K562 (cell line): ENCODE measurements at places on chromosomes 5 and 9.
A peak's percentile ranks its signal among the peaks of the same experiment; 100 is the strongest.

DNA sequence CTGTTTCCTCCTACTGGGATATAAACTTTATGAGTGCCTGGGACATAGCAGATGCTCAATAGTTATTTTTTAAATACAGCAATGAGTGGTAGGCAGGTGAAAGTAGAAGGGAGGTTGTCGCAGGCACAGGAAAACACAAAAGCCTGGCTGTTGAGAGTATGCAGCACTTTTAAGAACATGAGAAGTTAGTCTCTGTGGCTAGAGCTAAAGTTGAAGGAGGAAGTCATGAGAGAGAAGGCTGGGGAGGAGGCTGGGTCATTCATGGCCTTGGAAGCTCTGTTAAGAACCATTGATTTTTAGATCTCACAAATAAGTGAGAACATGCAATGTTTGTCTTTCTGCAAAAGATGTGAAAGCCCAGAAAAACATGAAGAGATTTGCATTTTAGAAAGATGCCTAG lies 126.7 kb downstream of the PRKACG start:
- DNase-seq, result no peak

- no peak for DNase-seq
Measured at GRCh38 chr5:129204525-129204924, 110.0 kb downstream of the ISOC1 start.

DNA sequence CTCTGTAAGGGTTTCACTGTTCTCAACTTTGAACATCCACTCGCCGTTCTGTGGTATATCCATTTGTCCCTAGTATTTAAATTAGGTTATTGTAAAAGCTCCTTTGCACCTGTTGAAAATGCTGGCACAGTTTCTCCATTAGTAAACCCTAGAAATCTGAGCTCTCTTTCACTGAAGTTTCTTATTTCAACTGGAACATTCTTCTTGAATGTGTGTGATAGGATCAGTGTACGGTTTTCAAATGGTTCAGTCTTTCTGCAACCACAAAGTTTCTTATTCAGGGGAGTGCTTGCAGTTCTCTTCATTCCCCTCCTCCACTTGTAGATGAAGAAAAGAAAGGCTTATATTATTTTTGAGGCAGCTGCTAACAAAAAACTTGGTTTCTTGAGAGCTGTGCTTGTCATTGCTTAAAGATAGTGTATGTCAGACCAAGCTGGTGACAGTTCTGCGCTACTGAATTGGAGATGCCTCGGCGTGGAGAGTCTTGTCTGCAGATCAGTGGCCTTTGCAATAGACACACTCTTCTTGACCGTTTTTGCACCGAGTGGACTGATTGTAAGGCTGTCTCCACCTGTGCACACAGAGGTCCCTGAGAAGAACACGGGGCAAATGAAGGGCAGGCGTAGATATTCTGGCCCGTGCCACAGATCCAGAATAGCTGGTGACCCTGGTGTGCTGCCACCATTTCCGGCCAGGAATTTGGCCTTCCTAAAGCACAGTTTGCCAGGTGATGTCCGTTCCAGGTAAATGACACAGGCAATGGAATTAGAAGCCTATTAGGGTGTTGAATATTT lies 102.2 kb downstream of the TRIO start:
- no peak for DNase-seq

GRCh38 chr9:79632060-79632459 lies 60.3 kb downstream of the TLE4 start:
- no peak for DNase-seq

DNA sequence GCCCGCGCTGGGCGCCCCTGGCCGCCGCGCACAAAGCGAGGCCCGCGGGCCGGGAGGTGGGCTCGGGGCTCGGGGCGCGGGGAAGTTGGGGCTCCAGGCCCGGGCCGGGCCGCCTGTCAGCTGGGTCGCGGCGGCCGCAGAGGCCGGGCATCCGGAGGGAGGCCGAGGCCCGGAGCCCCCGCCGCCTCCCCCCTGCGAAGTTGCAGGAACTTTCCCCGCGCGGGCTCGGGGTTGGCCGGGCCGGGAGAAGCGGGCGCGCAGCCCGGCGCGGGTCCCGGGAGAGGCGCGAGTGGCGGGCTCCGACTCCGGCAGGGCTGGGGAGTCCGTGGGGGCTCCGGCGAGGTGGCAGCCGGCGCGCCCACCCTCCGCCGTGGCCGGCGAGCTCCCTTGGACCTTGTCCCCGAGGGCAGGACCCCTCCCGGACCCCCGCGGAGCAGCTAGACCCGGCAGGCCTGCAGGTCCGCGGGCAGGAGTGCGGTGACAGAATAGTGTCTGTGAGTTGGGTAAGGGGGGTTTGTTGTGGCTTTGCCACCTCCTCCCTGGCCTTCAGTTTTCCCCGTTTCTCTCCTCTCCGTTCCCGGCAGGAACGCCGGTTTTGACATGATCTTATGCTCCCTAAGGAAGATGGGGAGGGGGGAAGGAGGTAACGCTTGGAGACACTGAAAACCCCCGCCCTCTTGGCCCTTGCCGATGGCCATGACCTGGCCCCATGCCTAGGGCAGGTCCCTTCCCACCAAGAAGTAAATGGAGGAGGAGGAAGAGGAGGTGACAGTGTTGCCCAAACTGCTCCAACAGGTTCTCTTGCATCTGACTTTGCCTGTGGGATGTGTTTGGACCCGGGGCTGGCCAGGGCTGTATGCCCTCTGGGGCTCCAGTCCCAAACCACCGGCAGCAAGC lies 942 bp downstream of the PHF2 start:
- peak; percentile 66 for DNase-seq

DNA sequence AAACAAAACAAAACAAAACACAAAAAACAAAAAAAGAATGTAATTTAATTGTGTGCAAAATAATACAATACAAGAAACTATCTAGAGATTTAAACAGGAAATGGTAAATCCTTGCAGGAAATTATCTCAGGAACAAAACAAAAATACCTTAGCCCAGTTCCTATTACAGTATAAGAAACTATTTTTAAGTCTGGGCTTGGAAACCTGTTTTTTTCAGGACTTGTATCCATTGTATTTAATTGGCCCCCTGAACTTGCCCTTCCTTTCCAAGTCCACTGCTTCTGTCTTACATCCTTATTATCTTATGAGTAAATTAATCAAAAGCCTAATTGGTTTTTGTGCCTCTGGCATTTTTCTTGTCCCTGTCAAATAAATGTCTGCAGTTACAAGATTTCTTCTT lies 48.5 kb downstream of the ST8SIA4 start:
- no peak for DNase-seq

DNA sequence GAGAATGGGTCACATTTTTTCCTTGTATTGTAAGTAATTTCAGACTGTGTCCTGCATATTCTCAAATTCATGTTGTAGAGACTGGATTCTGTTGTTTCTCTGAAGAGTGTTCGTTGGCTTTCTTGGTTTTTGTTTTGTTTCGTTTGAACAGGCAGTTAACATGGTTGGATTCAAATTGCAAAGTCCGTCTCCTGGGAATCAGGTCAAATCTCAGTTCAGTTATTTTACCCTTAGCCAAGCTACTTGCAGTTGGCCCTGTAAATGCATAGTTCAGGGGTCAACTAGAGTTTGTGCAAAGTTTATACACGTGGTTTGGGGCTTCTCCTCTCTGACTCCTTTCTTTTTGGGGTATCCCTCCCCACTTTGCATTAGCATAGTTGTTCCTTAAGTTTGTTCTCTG lies 21.7 kb upstream of the FBXW11 start:
- DNase-seq, result no peak

DNA sequence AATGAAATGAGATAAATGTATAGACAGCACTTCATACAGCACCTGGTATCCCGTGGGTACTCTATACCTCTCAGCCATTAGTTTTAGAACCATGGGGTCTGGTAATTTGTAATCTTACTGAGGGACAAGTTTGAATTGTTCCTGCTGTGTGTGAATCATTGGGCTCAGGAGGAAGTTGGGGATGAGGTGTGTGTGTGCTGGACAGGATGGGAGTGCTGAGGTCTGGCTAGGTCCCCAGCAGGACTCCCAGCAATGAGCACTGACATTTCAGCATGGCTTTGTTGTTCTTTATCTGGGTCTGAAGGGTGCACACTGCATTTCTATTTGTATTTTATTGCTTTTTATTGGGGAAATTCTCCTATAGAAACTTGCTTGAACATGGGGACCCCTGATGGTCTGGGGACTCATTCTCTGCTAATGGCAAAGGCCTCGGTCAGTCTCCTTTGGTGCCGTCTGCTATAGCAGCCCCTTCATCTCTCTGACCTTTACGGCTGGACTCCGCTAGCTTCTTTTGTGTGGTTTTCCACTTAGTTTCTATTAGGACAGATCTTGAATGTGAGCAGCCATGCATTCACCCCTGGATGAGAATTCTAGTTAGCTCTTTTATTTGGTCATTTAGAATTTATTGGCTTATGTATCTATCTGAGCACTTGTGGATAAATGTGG lies 98.1 kb downstream of the SREK1 start:
- DNase-seq, result no peak

DNA sequence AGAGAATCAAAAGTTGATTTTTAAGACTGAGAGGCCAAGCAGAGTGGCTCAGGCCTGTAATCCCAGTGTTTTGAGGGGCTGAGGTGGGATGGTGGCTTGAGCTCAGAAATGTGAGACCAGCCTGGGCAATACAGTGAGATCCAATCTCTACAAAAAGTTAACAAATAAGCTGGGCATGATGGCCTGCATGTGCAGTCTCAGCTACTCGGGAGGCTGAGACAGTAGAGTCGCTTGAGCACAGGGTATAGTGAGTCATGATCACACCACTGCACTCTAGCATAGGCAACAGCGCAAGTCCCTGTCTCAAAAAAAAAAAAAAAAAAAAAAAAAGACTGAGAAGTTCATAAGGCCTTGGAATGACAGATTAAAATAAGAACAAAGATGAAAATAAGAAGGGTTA lies 177.2 kb downstream of the TMEM232 start:
- no peak for DNase-seq

GRCh38 chr9:16331031-16331430 lies 539.4 kb downstream of the BNC2 start:
- no peak for DNase-seq

- DNase-seq, result no peak
Measured at GRCh38 chr5:157651623-157652376, 438 bp downstream of the SOX30 start.

DNA sequence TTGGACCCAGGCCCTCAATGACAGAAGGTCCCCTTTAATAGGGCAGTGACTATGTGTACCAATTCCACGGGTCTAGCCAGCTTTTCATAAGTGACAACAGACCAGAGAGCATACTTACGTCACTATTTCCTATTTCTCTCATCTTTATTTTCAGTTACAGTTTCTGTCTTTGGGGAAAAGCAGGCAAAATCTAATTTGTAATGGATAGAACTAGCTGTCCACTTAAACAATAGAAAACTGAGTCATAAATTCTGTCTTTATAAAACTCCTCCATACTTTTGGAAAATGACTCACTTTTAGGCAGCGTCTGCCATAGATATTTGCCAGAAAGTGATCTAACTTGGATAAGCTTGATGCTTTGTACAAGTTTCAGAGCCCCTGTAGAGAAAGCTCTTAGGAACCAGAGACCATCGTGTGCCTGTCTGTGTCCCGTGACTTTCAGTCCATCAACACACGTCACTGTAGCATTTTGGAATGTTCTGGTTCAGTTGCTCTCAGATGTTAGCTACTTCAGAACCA lies 101.9 kb downstream of the F2RL2 start:
- no peak for DNase-seq

DNA sequence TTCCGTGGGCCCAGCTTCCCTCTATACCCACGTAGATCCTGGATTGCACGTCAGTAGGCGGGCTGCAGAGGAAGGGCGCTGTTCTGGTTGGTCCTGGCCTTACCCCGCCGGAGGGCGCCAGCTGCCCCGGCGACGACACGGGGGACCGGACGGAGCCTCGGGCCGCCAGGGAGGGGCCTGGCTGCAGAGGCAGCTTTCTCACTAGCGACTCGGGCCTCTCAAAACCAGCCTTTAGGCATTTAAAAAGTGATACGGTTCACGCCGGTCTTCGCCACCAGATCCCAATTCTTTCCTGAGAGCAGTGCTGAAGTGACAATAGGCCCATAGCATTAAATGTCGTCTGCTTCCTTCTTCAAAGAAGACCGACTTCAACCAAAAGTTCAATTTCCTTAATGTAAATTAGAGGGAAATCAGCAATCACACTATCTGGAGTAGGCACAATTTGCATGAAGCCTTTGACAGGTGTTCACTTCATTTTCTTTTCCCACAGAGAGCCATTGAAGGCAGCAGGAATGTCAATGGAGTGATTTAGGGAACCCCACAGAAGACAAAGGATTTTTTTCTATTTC lies 17.6 kb upstream of the UBE2D2 start:
- DNase-seq, result peak; percentile 74

DNA sequence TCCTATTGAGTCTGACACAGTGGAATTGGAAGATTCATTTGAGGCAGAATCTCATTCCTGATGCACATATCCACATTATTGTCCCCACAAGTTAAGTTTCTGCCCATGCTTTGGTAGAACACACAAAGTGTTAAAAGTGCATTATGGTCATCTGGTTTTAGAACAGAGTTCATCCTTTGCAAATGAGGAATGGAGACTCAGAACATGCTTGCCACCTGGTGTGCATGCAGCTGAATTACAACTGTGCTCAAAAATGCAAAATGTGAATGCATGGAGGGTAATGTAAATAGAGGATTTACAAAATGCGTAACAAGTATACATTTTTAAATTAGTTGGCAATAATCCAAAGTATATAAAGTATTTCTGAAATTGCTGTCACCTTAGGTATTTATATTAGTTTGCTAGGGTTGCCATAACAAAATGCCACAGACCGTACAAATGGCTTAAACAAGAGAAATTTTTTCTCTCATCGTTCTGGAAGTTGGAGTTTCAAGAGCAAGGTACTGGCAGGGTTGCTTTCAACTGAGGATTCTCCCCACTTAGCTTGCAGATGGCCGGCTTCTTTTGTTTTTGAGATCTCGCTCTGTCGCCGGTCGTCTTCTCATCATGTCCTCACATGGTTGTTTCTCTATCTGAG lies 671.1 kb downstream of the TAF11L14 start:
- peak; percentile 15 for DNase-seq

DNA sequence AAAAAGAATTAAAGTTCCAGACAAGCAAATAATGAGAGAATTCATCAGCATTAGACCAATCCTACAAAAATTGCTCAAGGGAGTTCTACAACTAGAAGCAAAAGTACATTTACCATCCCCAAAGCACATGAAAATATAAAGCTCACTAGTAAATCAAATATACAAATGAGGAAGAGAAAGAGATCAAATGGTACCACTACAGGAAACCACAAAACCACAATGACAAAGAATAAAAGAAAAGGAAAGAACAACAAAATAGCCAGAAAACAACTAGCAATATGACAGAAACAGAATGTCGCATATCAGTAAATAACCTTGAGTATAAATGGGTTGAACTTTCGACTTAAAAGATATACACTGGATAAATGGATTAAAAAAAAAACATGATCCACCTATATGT lies 739.0 kb downstream of the DTWD2 start:
- no peak for DNase-seq

- DNase-seq, result no peak
Measured at GRCh38 chr5:130964231-130965202, 200.5 kb downstream of the HINT1 start.

- DNase-seq, result no peak
Measured at GRCh38 chr5:103411711-103412110, 150.9 kb downstream of the NUDT12 start.
